ENCODE measurements at places on chromosomes 5 and 9. TPM values are rescaled to one million over a fixed set of nuclear protein-coding genes. Genes with fewer than 3 reads are reported as not detected.

Gene MYOT
- not detected for total RNA-seq

Gene RBM18
- 12.6 TPM for total RNA-seq

DNA sequence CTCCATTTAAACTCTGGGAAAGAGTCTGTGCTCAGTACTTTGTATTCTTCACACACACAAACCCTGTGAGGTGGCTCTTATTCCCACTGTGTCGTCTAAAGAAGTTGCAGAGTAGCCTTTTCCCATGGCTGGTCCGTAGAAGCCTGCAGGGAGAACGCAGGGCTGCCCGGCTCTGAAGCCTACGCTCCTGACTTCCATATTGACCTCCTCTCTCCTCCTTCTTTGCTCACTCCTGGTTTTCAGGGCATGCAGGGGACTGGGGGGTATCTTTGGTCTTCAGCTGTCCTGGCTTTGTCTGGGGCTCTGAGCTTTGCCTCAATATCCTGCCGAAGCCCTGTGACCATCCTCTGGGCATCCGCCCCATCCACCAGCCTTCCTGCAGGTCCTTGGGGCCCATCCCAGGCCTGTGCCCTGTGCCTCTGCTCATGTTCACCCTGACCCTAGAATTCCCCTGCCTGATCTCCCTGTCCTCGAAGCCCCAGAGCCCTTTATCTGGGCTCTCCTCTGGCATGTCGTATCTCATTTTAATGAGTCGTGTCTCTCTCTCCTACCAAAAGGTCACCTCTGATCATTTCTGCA, 83.8 kb upstream of the FSTL4 start:
- DNase-seq, result no peak

DNA sequence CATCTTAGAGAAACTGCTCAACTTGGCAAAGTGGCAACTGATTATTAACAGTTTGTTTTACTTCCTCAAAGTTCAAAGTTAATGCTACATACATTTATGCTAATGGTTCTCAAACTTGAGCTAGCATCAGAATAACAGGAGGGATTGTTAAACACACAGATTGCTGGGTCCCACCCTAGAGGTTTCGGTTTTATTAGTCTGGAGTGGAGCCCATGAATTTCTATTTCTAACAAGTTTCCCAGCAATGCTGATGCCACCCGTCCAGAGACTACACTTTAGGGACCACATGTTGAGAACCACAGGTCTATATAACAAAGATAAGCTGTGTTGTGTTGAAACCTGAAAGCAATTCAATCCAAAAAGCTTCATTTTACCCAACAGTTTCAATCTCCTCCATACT, 95.3 kb downstream of the FBXW11 start:
- no peak for DNase-seq

GRCh38 chr5:159427180-159428012, 97.1 kb upstream of the IL12B start:
- no peak for DNase-seq

DNA sequence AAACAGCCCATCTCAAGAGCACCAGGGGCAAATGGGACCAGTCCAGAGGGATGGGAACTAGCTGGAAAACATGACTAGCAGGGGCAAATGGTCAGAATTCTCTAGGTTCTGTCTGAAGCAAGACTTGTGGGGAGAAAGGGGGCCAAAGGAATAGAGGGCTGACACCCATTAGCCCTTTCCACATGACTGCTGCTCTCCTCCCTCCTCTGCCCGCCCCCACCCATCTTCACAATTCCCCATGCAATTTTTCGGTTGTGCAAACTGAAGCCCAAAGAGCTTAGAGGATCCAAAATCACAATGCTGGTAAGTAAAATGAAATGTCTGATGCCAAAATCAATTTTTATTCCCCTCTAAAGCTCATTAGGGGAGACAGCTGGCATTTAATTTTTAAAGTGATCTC, 207.1 kb downstream of the DCP2 start:
- DNase-seq, result no peak

DNA sequence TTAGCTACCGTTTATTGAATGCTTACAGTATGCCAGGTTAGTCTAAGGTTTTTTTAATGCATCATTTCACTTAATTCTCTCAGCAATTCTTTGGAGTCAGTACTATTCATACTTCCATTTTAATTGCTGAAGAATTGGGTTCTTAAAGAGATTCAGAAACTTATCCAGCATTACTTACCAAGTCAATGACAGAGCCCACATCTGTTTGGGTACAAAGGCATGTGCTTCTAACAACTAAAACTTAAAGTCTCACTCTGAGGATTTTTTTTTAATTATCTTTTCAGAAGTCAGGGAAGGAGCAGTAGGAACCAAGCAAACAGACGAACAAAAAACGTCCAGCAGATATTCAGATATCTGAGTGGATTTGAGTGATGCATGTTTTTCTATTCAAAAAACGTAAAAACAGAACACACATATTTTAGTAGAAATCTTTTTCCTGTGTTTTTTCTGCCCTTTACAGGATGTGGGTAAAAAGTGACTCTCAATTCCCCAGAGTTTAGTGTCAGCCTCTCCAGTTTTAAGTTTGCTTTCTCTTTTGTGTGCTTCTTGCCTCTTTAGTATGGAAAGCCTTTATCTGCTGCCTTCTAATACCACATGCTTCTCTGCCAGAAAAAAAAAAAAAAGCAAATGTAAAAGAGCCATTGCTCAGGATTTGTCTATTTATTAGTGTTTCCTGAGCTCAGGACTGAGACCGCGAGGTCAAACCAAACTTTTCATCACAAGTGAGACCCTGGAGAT, 118.0 kb downstream of the PRKACG start:
- no peak for DNase-seq

DNA sequence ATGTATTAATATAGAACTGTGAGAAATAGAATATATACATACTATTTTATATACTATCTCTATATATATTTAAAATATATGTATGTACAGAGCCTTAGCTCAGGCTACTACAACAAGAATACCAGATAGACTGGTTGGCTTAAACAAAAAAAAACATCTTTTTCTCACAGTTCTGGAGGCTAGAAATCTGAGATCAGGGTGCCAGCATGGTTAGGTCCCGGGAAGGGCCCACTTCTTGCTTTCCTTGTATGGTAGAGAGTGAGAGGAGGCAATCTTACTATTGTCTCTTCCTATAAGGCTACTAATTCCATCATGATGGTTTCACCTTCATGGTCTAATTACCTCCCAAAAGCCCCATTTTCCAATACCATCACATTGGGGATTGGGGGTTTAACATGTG, 613.0 kb downstream of the ZNF608 start:
- DNase-seq, result no peak

DNA sequence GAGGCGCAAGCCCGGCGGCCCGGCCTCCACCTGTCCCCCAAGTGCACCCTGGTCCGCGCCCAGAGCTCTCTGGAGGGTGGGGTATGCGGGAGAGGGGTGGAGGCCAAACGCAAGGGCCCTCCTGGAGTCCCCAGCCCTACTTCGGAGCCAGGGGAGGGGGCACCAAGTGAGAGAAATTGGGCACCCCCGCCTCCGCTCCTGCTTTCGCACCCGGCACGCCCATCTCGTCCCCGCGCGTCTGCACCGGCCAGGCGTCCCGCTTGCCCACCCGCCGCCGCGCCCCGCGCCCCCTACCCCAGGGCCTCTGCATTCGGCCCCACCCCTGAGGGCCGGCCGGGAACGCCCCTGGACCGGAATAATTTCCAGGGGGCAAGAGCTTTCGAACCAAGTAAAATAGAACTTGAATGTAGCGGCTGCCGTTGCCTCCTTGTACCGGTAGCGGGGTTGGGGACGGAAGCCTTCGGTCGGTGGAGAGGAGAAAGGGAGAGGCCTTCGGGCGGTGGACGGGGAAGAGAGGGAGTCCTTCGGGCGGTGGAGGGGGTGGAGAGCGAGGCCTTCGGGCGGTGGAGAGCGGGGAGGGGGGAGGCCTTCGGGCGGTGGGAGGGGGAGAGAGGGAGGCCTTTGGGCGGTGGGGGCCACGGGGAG, 694 bp upstream of the PHPT1 start:
- DNase-seq, result peak; percentile 55
